ENCODE measurements at places on chromosomes 2 and 18.

DNA sequence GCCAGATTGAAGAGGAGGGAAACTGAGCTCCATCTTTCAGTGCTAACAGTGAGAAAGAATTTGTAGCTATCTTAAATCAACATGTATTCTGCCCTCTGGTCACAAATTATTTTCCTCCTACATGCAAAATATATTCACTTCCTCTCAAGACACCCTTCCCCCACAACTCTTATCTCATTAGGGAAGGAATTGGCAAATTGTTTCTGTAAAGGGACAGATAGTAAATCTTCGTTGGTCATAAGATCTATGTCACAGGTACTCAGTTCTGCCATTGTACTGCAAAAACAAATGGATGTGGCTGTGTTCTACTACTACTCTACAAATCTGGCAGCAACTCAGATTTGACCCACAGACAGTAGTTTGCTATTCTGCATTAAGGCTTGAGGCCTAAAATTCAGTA lies 53.0 kb upstream of the CYP20A1 start:
- no peak for DNase-seq

DNA sequence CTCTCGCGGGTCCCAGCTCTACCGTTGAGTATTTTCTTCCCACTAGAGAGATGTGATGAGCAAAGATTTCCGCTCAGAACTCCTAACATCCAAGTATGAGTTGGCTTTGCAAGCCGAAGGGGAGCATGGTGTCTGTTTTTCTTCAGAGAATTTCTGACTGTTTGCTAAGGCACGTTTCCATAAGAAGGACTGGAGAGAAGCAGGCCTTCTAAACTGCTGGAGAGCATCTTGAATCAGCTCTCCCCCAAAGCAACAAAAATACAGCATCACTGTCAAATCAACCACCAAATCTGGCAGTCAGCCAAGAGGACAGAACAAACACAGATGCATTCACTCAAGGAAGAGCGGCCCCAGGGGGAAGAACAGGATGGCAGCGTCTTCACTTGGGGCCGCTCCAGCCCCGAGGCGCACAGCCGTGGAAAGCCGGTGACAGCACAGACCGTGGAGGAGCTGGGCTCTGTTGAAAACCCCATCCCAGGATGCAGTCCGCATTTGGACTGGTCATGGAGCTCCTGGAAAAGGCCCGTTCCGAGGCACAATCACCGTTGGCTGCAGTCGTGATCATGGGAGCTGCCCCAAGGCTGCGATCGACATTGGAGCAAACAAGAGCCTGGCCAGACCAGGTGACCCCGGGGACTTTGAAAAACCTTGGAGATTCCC lies 101.4 kb downstream of the NFATC1 start:
- DNase-seq, result no peak

- no peak for DNase-seq
Measured at GRCh38 chr2:239179851-239180371, 220.9 kb downstream of the HDAC4 start.

GRCh38 chr18:48374423-48375149 lies 34.6 kb downstream of the ZBTB7C start:
- DNase-seq, result no peak

DNA sequence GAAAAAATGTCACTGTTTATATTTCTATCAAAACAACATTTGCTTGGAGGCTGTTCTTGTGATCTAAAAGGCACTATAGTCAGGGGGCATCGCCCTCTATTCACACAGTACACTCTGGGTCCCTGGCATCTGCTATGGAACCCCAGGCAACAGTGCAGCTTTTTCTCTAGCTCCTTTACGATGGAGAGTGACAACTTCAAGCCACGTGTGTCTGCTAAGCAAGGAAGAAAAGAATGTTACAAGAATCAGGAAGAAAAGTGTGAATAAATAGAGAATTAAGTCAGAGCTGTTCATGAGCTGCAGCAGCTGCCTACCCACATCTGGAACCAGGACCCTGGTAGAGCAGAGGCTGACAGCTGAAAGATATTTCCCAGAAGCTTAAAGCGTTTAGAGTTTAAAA lies 11.2 kb downstream of the RND3 start:
- DNase-seq, result no peak
